ENCODE measurements at places on chromosomes 13 and 19.

DNA sequence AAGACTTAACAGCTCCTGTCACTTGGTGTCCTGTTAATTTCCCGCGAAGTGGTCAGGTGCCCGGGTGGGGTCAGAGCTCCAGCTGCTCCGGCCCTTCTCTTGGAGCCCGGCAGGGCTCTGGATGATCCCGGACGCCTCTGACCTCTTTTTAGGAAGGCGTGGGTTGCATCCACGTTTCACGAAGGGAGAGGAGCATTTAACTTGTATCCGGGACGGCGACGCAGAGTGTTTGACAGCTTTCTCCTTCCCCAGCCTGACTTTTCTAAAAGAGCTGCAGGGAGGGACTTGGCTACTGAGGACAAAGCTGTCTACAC lies 656 bp downstream of the ZNF155 start:
- no peak for DNase-seq

GRCh38 chr13:27352698-27353097 lies 71.7 kb upstream of the GTF3A start:
- DNase-seq, result no peak

DNA sequence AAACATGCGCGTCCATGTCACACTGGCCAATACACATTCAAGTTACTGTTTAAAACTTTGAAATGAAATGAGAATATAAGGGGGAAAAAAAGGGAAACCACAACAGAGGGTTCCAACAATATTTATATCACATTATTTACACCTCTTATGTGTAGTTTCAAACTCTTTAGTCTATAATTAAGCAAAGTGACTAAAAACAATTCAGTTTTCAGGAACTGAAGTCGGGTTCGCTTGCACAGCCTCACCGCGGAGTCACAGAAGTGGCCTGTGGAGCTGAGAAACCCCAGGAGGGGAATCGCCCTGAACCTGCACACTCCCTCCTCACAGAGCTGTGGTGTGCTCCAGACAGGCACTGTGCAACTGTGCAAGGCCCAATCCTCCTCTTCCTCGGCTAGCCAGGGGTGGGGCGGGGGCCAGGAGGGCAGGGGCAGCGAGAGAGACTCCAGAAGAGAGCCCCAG lies 75.9 kb downstream of the STK24 start:
- no peak for DNase-seq

GRCh38 chr19:42092350-42092749 lies 16.4 kb downstream of the ZNF574 start:
- no peak for DNase-seq

DNA sequence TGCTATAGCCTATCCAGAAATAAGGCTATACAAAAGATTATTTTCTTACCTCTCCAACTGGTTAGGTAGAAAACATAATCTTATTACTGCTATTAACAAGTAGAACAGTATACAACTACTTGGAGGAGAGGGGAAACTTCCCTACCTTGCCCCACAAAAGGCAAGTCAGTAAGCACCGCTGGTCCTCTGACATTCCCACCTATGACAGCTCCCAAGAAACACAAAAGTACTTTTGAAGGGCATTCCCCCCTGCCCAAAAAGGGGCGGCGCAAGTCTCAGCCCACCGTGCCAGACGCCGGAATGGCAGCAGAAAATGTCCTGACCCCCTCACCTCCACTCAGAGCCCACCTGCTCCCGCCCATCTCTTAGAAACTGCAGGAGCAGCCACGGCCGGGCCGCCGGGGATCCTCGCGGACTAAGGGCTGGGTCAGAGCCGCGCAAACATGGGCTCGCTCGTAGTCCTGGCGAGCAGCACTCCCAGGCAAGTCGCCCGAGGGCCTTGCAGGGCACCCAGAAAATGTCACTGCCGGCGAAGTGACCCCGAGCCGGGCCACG lies 437 bp downstream of the SUCLA2 start:
- no peak for DNase-seq

DNA sequence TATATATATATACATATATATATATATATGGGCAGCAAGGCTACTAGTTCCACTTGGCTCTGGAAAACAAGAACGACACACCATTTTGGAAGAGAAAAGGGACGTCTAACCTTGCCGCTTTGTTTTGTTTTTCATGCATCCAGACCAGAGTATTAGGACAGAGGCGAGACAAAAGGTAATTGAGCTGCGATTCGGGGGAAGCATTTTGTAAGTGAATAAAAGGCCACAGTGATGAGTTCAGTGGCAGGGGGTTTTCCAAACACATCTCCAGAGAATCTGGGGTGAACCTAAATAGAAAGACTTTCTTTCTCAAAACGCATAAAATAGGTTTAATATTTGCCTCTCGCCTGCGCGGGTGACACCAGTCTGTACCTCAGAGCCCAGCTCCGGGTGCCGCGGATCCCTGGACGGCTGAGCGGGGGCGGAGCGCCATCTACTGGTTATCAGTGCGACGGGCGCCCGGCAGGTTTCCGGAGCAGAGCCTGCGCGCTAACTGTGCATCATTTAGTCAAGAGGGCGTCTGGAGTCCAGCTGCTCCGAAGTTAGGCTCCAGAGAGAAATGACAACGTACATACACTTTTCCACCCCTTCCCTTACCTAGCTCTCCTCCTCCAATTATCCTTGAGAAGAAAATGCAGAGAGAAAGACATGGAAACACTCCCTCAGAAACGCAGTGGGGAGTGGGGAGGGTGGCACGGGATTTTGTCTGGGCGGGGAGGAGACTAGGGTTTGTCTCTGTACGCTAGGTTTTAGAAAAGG lies 262.3 kb downstream of the TBC1D4 start:
- peak; percentile 86 for DNase-seq

GRCh38 chr13:67042556-67042955 lies 187.6 kb downstream of the PCDH9 start:
- DNase-seq, result no peak

- no peak for DNase-seq
These were observed 2823.7 kb upstream of the PCDH20 start for GRCh38 chr13:64239372-64239771.

GRCh38 chr13:114152285-114152645 lies 19.8 kb upstream of the RASA3 start:
- no peak for DNase-seq

- no peak for DNase-seq
These were observed 294.0 kb downstream of the ITGBL1 start for GRCh38 chr13:101746513-101746912.

- no peak for DNase-seq
These were observed 75.2 kb downstream of the CAB39L start for GRCh38 chr13:49368688-49369087.

- no peak for DNase-seq
These were observed 260.1 kb upstream of the SLC10A2 start for GRCh38 chr13:103326326-103326725.

GRCh38 chr13:93399212-93399611 lies 172.6 kb downstream of the GPC6 start:
- DNase-seq, result no peak

GRCh38 chr19:13521066-13521465 lies 14.8 kb upstream of the CACNA1A start:
- DNase-seq, result no peak

DNA sequence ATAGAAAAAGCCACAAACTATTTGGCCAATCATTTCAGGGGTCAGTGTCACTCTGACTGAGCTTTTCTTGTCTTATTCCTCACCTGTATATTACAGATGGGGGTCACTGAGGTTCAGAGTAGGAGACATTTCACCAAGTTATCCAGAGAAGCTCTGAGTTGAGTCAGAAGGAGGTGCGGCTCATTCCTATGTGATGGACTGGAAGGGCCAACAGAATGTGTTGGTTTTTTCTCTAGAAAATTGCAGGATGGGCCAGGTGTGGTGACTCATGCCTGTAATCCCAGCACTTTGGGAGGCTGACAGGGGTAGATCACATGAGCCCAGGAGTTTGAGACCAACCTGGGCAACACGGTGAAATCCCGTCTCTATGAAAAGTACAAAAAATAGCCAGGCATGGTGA lies 24.5 kb upstream of the ZNF83 start:
- DNase-seq, result no peak

DNA sequence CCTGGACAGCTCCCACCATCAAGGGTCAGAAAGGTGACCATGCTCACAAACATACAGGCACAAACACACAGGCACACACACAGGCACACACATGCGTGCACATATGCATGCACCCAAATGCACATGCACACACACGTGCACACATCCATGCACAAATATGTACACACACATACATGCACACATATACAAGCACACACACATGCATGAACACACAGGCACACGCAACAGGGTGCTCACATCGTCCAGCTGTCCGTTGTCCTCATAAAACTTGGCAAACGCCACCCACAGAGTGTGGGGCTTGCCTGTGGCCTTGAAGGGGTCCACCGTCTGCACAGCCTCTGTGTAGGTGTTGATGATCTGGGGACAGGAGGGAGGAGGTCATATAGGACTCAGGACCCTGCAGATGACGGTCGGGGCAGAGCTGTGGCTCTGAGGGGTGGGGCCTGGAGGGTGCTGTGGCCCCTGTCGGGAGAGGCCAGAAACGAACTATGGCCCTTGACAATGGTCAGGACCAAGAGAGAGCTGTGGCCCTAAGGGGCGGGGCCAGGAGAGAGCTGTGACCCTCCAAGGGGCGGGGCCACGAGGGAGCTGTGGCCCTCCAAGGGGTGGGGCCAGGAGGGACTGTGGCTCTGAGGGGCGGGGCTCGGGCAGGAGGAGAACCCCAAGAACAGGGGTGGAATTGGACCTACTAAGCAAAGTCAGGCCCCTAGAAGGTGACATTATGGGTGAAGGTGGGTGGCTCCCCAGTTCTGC lies 6.2 kb downstream of the XAB2 start:
- DNase-seq, result no peak

GRCh38 chr19:41411968-41412265 lies 14.3 kb downstream of the BCKDHA start:
- DNase-seq, result no peak

DNA sequence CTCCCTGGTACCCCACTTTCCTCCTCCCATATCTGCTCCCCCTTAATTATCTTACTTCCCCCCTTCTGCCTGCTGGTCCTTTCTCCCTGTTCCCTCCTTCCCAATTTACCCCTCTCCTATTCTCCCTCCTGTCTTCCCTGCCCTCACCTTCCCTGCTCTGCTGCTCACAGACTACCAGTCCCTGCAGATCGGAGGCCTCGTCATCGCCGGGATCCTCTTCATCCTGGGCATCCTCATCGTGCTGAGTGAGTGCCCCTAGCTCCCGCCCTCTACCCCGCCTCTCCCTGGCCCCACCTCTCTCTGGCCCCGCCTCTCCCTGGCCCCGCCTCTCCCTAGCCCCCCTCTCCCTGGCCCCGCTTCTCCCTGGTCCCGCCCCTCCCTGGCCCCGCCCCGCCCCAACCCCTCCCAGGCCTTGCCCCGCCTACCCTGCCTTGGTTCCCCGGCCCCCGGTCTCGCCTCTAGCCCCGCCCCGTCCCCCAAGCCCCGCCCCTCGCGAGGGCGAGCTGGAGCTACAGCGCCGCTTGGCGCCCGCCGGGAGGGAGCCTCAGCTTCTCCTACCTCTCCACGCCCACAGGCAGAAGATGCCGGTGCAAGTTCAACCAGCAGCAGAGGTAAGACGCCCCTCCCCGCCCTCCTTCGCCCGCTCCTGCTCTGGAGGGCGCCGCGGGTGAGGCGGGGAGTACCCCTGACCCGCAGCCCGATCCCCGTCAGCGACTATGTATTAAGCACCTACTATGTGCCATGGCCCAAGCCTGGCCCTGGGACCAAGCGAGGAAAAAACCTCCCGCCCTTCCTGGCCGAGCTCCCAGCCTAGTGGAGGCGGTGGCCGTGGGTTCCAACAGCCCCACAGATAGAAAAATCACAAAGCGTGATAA lies 1.9 kb upstream of the FXYD7 start:
- peak; percentile 99 for DNase-seq

DNA sequence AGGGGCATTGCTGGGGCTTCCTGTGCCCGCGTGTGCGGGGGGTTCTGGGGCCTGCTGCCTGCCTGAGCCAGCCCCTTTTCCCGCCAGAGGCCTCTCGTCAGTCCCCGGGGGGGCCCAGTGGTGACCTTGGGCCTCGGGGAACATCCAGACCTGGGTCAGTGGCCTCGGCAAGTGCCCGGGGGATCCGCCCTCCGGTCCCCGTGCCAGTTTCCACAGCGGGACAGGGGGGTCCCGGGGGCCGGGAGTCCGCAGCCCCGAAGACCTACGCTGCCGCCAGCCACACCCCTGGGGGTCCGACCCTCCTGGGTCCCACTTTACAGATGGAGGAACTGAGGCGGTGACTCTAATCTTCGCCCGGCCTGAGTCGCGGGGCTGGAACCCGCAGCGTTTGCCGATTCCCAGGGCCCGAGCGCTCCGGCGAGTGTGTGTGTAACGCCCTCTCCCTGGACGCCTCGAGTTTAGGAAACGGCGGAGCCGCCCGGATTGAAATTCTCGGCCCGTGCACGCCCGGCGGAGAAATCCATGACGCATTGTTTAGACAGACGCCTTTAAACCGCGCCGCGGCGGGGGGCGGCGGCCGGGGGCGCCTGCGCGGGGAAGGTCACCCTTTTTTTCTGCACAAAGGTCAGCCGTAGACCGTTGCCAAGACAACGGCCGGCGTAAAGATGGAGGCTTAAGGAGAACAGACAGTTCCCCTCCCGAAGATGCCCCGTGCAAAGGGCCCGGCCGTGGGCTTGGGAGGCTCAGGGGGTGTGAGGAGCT lies 39.3 kb downstream of the EFNA2 start:
- no peak for DNase-seq

DNA sequence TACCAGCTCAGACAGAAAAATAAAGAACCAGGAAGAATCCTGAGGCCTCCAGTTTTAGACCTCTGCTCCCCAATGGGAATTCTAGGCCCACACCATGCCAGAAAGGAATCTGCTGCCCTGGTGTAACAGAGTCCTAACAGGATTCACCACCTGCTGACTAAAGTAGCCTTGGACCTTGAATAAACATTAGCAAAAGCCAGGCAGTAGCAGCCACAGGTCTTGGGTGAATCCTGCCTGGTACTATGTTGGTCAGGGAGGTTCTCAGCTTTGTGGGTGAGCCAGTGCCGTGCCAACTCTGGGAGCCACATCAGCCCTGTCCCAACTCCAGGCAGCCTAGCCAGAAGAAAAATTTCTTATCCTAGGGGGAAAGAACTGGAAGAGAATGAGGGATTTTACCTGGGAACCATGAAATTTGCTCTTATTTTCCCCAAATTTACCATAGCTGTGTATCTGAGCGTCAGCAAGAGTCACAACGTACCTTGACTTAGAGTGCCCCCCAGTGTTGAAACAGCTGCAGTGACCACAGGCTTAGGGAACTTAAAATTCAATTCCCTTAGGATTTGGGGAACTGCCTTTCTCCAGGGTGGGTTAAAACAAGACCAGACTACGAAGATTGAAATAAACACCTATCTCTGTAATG lies 1895.6 kb upstream of the PRR20A start:
- no peak for DNase-seq

GRCh38 chr13:86892330-86892729 lies 778.8 kb upstream of the SLITRK5 start:
- no peak for DNase-seq
